ENCODE measurements at places on chromosomes 3 and 15.
A peak's percentile ranks its signal among the peaks of the same experiment; 100 is the strongest.

DNA sequence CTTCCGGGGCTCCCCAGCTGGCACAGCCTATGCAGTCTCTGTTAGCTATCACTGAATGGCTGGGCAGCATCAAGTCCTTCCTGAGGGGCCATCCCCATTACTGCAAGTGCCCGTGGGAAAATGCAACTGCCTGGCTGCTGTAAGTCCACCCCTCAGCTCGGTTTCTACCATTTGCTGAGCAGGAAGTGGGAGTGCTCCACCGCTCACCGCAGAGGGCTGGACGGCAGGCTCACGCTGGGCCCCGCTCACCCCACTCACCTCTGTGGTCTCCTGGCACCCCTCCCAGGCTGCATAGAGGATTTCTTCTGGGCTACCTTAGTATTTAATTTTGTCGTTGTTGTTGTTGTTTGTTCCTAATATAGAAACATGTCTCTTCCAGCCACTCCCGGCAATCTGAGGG is 270.2 kb downstream of the PLCL2 start:
- no peak for DNase-seq

- DNase-seq: no peak
These were observed 551 bp downstream of the NLGN1 start for GRCh38 chr3:173398111-173398479.

GRCh38 chr15:73585871-73586654 is 47.1 kb downstream of the NPTN start:
- DNase-seq: no peak

- no peak for DNase-seq
These were observed 30.7 kb upstream of the CHRNB4 start for GRCh38 chr15:78671626-78672211.

DNA sequence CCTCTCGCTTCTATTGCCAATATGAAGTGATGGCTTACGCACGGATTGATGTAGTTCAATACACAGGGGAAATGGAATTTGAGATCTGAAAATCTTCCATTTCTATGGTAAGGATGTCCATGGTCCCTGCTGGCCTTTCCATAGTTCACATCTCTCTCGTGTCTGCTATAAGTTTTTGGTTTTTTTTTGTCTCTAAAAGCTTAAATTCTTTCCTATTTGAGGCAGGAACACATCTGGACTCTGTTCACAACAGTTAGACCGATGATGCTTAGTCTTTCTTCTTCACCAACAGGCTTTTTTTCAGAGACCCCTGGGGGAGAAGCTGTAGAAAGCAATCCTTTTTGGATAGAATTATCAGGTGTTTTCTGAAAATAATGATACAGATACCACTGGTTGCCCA is 108.1 kb downstream of the XXYLT1 start:
- no peak for DNase-seq

GRCh38 chr15:93043621-93044300 is 45.2 kb downstream of the RGMA start:
- DNase-seq: no peak

- DNase-seq: peak; percentile 27
These were observed 85.1 kb downstream of the PDCD6IP start for GRCh38 chr3:33883538-33883950.

DNA sequence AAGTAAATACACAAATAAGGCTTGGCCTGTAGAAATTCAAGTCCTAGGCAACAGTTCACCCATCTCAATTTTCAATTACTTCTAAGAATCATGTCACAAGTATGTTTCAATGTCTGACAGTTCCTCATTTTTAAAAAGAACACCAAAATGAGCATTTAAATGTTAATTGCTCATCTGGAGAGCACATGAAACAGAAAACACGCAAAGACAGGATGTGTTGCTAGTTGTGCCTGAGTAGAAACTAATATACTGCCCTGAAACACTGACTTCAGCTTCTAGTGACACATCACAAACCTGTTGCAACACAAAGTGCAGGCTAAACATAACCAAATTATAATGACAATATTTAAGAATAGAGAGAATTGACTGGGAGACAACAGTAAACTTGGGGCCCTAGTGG is 167.3 kb upstream of the THBS1 start:
- no peak for DNase-seq

GRCh38 chr15:81146466-81146865 is 12.4 kb downstream of the CFAP161 start:
- no peak for DNase-seq

GRCh38 chr3:125433611-125434041 is 58.5 kb upstream of the ZNF148 start:
- no peak for DNase-seq

GRCh38 chr15:78637776-78638435 is 3.1 kb downstream of the CHRNB4 start:
- no peak for DNase-seq

- DNase-seq: no peak
These were observed 58.3 kb upstream of the GADL1 start for GRCh38 chr3:30952786-30953185.

- no peak for DNase-seq
These were observed 148.4 kb downstream of the APBA2 start for GRCh38 chr15:29034151-29034550.

DNA sequence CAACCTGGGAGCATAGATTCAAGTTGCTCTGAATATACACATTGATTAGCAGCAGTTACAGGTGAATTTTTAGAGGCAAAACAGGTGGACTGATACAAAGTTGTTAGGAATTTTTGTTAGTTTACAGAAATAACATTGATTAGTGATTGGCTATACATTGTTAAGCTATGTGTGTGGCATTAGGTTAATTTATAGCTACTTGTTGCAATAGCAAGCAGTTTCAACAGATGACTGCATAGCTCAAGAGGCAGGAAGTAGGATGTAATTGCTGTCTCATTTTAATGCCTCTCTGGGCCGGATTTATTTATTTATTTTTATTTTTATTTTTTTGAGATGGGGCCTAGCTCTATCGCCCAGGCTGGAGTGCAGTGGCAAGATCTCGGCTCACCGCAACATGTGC is 99.7 kb downstream of the TCF12 start:
- DNase-seq: no peak

DNA sequence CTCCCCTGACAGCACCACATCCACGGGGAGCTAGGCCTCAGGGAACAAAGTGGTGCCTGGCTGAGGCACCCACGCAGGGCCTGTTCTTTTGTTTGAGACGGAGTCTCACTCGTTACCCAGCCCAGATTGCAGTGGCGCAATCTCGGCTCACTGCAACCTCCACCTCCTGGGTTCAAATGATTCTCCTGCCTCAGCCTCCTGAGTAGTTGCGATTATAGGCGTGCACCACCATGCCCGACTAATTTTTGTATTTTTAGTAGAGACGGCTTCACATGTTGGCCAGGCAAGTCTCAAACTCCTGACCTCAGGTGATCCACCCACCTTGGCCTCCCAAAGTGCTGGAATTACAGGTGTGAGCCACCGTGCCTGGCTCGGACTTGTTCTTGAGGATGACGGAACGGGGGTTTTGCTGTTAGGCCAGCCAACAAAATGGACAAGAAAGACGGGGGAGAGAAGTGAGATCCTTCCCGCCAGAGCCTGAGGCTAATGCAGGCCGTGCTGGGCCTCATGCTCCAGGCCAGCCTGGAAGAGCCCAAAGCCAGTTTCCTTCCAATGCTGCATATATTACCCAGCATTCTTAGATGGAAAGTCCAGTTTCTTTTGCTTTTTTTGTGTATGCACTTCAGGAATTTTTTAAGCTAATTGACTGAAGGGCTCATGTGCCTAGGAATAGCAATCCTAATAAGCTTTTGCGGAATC is 28.1 kb upstream of the FURIN start:
- DNase-seq: no peak

GRCh38 chr3:188008582-188009213 is 145.3 kb upstream of the LPP start:
- DNase-seq: no peak

DNA sequence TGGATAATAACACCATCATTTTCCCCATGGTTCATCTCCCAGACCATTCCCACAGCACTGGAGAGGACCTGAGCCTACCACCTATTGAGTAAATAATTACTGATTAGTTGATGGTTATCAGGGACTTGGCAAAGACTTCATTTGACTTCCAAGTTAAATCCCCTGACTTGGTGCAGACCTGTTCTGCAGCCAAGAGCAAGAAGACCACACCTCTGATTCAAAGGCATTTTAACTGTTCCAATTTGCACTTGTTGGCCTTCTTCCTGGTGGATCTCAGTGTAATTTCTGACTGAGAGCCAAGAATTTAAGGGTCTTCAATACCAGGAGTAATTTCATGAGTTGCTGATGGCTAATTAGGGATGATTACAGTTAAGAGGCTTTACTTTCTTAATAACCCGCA is 24.0 kb downstream of the THSD4 start:
- no peak for DNase-seq

GRCh38 chr3:50138266-50139200 is 16.6 kb upstream of the SEMA3F start:
- no peak for DNase-seq

- DNase-seq: no peak
These were observed 24.6 kb downstream of the CCDC14 start for GRCh38 chr3:123936400-123936799.

DNA sequence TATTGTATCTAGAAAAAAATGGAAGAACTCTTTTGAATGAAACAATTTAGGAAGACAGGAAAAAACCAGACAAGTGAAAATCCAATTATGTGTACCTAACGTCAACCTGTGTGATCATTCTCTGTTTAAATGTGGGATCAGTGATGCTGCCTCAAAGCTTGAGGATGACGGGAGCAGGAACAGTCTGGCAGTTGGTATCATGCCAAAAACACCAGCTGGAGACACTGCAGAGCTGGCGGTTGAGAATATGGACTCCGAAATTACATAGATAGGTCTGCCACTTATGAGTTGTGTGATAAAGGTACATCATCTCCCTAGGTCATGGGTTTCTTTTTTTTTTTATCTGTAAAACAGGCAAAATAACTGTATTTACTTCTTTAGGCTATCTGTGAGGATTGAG is 480.5 kb downstream of the CNTN4 start:
- DNase-seq: no peak

DNA sequence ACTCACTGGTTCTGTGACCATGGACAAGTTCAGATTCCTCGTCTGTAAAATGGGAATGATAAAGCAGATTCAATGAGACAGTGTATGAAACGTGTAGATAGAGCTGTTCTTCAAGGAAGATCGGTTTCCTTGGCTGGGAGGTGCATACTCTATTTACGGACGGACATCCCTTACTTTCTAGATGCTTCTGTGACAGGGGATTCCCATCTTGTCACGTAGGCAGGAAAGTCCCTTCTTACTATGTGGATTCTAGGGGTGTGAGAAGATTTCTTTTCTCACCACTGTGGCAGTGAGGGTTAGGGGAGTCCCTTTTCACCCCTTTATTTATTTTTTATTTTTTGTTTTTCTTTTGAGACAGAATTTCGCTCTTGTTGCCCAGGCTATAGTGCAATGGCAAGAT is 180.9 kb upstream of the TBL1XR1 start:
- no peak for DNase-seq

- DNase-seq: no peak
These were observed 17.0 kb downstream of the XXYLT1 start for GRCh38 chr3:195253923-195254432.

DNA sequence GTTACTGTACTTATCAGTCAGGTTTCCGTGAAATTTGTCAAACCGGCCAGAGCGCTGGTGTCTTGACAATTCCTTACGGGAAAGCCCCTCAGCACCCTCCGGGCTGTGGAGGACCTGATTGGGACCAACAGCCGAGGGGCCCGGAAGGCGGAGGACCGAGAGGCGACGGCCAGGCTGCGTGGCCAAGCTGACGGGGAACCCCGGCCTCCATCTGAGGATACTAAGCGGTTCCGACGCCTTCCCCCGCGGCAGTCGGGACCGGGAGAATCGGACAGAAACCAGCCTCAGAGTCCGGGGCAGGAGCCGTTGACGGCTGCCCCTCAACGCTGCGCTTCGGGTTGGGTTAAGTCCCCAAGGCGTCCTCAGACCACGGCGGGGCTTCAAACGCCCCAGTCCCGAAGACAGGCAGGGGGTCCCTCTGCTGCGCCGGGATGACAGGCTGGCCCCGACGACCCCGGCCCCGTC is 499 bp downstream of the ALDH1A2 start:
- peak; percentile 20 for DNase-seq

DNA sequence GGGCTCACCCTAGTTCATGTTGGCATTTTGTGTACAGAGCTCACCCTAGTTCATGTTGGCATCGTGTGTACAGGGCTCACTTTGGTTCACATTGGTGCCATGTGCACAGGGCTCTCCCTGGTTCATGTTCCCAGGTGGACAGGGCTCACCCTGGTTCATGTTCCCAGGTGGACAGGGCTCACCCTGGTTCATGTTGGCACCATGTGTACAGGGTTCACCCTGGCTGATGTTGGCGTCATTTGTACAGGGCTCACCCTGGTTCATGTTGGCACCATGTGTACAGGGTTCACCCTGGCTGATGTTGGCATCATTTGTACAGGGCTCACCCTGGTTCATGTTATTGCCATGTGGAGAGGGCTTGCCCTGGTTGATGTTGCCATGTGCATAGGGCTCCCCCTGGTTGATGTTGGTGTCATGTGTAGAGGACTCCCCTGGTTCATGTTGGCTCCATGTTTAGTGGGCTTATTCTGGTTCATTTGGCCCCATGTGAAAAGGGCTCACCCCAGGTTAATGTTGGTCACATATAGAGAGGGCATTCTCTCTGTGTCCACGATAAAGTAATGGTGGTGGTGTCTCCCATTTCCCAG is 31.7 kb upstream of the NR2C2 start:
- no peak for DNase-seq

DNA sequence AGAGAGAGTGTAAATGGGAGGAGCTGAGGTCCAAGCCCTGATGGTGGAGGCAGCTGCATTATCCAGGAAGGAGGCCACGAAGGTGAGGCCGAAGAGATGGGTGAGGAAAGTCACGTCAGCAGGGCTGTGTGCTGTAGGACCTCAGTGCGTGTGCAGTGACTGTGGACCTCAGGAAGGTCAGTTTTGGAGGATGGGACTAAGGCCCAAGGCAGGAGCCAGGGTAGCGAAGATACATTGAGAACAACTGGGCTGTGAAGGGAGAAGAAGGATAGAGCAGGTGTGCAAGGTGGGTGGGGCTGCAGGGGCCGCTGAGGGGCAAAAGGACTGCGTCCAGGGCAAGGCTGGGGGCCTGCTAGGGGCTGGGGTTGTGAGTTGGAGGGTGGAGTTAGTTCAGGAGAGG is 4.9 kb downstream of the KLHL40 start:
- no peak for DNase-seq

DNA sequence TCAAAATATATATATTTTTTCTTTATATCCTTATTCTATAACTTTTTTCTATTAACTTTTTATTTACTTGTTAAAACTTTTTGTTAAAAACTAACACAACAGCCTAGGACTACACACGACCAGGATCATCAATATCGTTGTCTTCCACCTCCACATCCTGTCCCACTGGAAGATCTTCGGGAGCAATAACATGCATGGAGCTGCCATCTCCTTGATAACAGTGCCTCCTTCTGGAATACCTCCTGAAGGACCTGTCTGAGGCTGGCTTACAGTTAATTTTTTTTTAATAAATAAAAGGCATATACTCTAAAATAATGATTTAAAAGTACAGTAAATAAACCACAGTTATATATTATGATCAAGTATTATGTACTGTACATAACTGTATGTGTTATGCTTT is 58.9 kb downstream of the SFMBT1 start:
- DNase-seq: no peak

DNA sequence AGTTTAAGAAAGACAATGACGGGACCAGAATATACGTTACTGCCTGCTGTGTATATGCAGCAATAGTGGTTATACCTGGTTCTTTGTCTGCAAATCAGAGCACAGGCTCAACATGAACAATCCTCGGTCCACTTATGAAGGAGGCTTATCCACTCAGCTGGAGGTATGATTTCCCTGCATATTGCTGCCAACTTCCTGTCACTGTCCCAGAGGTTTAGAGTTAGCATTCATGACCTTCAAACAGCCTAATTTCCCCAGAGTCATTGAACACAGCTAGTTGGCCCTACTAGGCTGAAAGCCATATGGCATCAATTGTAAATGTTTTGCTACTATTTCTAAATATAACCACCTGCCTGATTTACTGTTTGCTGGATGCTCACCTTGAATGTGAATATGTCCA is 224.9 kb upstream of the ZNF717 start:
- DNase-seq: no peak

Measured in activated T-cell treated with anti-CD3 and anti-CD28 coated beads, Interleukin-2, amount 50 U/mL, for 1 hour (primary cell).